CD8-positive, alpha-beta memory T cell (primary cell): ENCODE measurements at places on chromosomes 7 and 10. TPM values are rescaled to one million over a fixed set of nuclear protein-coding genes. Genes with fewer than 3 reads are reported as not detected.
A peak's percentile ranks its signal among the peaks of the same experiment; 100 is the strongest.

Gene EDRF1
- total RNA-seq = 32.5 TPM

Gene EGR2
- total RNA-seq = 87.8 TPM

Gene GPR37
- total RNA-seq = not detected

Gene ASZ1
- total RNA-seq = not detected

Gene HOXA5
- not detected for total RNA-seq

Gene NPFFR1
- not detected for total RNA-seq

Gene PPIA
- 3,369 TPM for total RNA-seq

- no peak for DNase-seq
Observed at GRCh38 chr7:54917613-54918391, 101.0 kb upstream of the EGFR start.

GRCh38 chr10:31749981-31750840, 178.4 kb downstream of the ARHGAP12 start:
- no peak for DNase-seq

DNA sequence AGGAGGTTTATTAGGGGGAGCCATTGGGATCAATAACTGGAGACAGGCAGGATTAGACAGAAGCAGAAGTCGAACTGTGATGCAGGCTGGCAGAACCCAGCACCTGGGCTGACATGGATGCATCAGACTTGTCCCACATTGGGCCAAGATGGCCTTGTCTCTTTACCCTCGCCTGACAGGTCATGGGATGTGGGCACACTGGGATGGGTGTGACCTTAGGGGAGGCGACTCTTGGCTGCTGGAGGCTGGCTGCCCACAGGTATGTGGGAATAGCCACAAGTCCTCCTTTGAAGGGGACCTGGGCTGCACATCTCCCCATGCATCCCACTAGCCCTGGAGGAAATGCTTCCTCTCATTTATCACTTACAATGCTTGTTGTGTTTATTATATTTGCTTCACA, 17.3 kb downstream of the NFE2L3 start:
- no peak for DNase-seq

GRCh38 chr10:35379226-35380137, 43.2 kb downstream of the CCNY start:
- peak; percentile 11 for DNase-seq

DNA sequence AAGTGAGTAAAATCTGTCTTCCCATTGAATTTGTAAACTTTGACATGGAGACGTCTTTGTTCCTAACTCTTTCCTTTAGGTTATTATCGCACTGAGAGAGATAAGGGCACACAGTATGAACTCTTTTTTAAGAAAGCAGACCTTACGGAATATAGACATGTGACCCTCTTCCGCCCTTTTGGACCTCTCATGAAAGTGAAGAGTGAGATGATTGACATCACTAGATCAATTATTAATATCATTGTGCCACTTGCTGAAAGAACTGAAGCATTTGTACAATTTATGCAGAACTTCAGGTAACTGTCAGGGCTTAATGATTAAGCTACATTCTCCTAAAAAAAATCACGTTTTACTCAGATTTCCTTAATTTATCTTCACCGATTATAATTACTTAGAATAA, 20.4 kb downstream of the CSGALNACT2 start:
- no peak for DNase-seq

GRCh38 chr7:67022511-67022910, 25.9 kb downstream of the TYW1 start:
- DNase-seq = no peak

- DNase-seq = no peak
Observed at GRCh38 chr7:2614631-2615330, 17.0 kb upstream of the TTYH3 start.

DNA sequence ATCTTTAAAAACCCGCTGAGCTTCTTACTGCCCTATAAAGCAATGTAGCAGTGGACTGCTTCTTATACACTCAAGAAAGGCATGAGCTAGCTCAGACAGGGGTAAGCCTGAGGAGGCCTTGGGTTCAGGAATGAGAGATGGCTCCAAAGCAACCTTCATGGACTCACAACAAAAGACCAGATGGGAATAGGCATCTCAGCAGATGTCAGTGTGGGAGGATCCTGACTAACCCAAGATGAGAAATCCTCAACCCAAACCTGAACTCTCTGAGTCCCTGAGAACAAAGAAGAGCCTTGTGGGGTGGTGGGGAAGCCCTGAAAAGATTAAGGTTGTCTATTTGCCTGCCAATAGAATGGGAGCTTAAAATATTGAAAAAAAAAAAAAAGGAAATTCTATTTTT, 807.4 kb downstream of the KCNMA1 start:
- DNase-seq = no peak

DNA sequence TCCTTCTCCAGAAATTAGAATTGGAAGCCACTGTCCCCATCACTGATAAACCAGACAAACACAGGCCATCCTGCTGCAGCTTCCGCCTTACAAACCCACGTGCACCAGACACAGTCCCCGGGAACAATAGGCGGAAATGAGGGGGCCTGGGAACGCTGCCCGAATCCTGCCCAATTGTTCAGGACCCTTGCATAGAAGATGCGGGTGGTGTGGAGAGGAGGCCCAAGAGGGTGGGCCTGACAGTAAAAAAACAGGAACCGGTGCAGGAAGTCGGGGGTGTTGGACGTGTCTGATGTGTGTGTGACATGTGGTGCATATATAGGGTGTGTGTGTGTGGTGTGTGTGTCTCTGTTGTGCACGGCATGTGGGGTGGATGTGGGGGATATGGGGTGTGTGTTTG, 26.5 kb upstream of the CHST15 start:
- DNase-seq = no peak

- no peak for DNase-seq
Observed at GRCh38 chr10:20185116-20185515, 368.9 kb downstream of the PLXDC2 start.

DNA sequence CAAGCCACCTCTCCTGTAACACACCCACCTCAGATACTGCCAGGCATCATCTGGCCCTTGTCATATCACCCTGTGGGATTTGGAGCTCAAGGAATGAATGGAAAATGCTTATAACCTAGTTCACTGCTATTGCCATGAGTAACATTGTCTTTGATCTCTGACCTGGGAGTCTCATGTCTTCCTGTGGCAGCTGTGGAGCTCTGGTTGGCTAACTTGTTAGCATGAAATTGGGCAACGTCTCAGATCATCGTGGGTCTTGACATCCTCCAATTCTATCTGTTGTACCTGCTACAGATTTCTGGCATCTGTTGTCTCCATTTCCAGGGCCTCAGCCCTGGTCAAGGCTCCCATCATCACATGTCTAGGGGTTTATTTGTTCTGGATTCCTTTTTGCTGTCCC, 2.2 kb upstream of the TMEM270 start:
- no peak for DNase-seq

GRCh38 chr7:119988401-119988800, 284.6 kb upstream of the KCND2 start:
- DNase-seq = no peak

- no peak for DNase-seq
Observed at GRCh38 chr7:130758429-130759056, 24.5 kb upstream of the KLF14 start.

DNA sequence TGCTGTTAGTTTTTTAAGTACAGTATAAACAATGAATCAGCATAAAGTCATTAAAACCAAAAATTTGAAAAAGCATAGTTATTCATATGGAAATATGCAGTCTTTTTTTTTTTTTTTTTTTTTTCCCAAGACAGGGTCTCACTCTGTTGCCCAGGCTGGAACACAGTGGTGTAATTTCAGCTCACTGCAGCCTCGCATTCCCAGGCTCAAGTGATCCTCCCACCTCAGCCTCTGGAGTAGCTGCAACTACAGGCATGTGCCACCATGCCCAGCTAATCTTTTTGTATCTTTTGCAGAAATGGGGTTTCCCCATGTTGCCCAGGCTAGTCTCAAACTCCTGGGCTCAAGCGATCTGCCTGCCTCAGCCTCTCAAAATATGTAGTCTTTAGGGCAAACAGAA, 182.0 kb downstream of the SEMA3E start:
- DNase-seq = no peak

DNA sequence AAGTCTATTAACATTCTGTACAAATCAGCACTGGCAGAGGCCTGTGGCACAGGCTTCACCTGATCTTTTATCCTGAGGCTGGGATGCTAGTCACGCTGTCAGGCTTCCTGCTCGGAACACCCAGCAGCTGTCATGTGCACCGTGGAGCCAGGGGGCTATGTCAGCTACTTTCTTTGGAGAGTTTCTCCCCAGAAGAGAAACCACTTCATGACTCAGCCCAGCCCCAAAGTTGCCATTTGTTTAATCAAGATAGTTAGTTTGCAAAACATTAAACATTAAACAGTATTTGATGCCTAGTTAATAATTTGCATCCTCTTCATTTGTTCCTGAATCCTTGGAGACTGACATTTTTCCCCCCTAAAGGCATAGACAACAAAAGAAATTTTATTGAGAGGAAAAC, at the start of gene HABP2:
HABP2 (plus strand) TSS at position 353 of the 400 bp plus-strand sequence. CDS start 69 bp downstream, outside the sequence.
- no peak for DNase-seq

GRCh38 chr10:78772986-78773530, 295.7 kb upstream of the ZMIZ1 start:
- DNase-seq = no peak

GRCh38 chr7:125644109-125644508, 714.5 kb upstream of the POT1 start:
- no peak for DNase-seq

DNA sequence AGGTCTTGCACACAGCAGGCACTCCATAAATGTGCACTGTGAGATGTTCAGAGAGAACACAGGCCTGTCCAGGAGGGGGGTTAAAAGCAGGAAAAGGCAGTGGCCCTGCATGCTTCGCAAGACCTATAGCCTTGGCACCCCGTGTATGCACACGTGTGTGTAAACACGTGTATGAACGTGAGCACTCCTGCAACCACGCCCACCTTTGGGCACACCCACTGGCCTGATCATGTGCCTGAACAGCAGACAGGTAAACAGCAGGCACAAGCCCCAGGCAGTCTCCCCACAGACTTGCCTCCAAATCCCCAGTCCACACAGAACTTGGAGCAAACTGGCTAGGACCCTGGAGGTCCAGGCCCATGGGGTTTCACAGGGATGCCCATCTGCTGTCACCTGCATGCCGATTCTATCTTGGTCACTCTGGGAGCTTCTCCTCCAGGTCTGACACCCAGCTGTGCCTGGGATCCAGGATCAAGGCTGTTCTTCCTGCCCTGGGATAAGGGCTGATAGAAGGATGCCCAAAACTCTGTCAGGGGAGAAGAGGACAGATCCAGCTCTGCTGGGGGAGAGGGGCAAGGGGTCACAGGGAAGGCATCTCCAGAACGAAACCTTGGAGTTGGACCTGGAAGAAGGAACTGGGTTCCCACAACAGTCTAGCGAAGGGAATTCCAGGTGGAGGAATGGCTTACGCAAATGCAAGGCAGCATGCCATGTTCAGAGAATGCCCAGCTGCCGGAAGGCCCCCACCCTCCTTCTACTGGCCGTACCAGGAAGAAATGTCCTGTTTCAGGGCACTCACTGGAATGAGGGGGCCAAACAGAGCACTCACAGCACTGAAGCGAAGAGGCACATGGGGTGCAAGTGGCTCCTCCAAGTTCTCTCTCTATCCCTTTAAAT, 14.3 kb upstream of the ZMIZ1 start:
- no peak for DNase-seq

- DNase-seq = no peak
Observed at GRCh38 chr7:95925236-95925635, 152.9 kb downstream of the DYNC1I1 start.
